Mesothelial cell of epicardium (in vitro differentiated cells): ENCODE measurements at places on chromosomes 3 and 15. TPM values are rescaled to one million over a fixed set of nuclear protein-coding genes. Genes with fewer than 3 reads are reported as not detected.

The ACVR2B gene
- total RNA-seq, result 45.5 to 50.4 TPM (median 49.9 TPM) in 3 replicates

DNA sequence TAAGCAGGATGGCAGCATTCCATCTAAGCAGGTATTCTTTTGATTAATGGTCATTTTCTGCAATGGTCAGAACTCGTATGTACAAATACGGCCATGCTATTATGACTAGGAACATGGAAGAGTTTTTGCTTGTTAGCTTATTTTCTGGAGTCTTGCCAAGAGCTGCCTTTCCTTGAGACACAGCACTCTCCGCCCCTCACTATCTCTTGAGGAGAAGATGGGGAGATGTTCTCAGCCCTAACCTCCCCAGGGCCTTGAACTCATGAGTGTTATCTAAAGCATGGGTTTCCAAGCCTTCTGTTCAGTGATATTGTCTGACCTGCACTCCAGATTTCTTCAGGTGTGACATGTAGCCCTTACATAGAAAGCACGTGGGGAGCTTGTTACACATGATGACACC, 65.9 kb upstream of the ACTC1 start:
- no peak for DNase-seq
- H3K36me3 ChIP-seq, result peaks cover 45% of the 10 kb centered on the region
- no peaks in the 10 kb centered on the region for H3K4me1 ChIP-seq
- no peak overlapping the region for H3K27ac ChIP-seq

DNA sequence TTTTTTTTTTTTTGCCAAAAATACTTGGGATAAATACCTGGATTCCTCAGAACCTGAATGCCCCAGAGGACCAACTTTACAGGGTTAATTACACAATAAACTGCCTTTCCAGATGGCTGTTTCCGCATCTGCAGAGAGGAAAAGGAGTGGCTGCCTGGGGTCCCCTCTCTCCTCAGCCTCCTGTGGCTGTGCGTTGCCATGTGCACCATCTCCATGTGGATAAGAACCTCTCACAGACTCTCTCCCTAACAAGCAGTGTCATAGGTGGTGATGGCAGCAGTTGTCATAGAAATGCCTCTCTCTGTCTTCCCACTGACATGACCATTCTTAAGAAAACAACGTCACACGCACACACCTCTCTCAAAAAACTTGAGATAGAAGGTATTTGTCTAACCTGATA, 179.4 kb downstream of the RPLP1 start:
- no peak overlapping the region for H3K27ac ChIP-seq
- no peaks in the 10 kb centered on the region for H3K36me3 ChIP-seq
- no peak for DNase-seq

- H3K4me3 ChIP-seq, result no peak overlapping the region
- no peak overlapping the region for H3K27ac ChIP-seq
- DNase-seq, result no peak
- H3K36me3 ChIP-seq, result no peaks in the 10 kb centered on the region
- peaks cover 4% of the 10 kb centered on the region for H3K4me1 ChIP-seq
Observed at GRCh38 chr15:50411870-50412269, 12.3 kb upstream of the USP8 start.

DNA sequence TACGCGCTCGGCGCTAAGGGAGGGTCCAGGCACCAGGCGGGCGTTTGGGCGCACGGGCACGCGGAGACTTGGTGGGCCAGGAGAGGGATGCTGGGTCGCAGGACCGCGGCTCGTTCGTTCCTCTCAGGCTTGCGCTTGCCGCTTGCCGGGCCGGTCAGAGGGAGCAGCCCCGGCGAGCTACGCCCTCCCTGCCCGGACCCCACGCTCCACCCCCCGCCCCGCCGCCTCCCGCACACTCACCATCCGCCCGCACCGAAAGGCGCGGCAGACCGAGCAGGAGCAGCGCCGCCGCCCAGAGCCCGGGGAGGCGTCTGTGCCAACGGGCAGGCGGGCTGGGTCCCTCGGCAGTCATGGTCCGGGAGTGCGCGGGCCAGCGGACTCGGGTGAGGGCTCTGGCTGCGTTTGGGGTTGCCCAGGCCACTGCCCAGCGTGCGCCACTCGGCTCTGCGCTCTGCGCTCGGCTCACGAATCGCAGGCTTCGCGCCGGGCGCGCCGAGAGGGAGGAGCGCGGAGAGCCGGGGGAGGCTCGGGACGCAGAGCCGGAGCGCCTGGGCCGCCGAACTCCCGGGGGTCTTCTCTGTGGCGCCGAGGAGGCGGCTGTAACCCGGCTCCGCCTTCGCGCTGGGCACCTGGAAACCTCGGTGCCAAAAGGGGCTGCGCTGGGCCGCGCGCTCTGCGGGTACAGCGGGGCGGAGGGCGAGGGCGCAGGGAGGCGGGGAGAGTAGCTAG, at the start of gene SUSD5:
Gene SUSD5, minus strand, starts transcription at position 365 of the 729 bp plus-strand sequence. Its CDS starts 13 bp downstream, at position 352.
- H3K4me3 ChIP-seq, result peak within 1 kb of the TSS; percentile 71
- H3K27ac ChIP-seq, result no peak within 1 kb of the TSS
- peaks cover 6% of the 10 kb centered on the region for H3K4me1 ChIP-seq
- H3K36me3 ChIP-seq, result peaks cover 2% of the 10 kb centered on the region
- H3K27me3 ChIP-seq, result peaks cover 87% of the 10 kb centered on the region
- DNase-seq, result peak; percentile 64

DNA sequence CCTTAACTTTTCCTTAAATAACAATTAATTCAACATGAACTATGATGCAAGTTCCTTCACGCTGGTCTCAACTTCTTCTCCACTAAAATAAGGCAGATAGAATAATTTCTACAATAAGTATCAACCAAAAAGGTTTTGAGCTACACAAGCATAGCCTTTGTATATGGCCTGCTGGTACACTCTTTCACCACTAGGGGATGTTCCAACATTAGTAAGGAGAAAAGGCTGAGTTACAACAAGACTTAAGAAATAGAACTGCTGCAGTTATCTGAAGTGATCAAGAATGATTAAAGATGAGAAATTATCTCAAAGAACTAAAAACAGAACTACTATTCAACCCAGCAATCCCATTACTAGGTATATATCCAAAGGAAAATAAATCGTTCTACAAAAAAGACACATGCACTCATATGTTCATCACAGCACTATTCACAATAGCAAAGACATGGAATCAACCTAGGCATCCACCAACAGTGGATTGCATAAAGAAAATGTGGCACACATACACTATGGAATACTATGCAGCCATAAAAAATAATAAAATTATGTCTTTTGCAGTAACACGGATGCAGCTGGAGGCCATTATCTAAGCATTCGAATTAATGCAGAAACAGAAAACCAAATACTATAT, 14.4 kb downstream of the ATP13A3 start:
- no peaks in the 10 kb centered on the region for H3K27me3 ChIP-seq
- DNase-seq, result no peak
- peaks cover 7% of the 10 kb centered on the region for H3K4me1 ChIP-seq
- peaks cover 2% of the 10 kb centered on the region for H3K36me3 ChIP-seq
- H3K4me3 ChIP-seq, result no peak overlapping the region
- H3K27ac ChIP-seq, result no peak overlapping the region
